ENCODE measurements at places on chromosomes 6 and 20. TPM values are rescaled to one million over a fixed set of nuclear protein-coding genes. Genes with fewer than 3 reads are reported as not detected.

DNA sequence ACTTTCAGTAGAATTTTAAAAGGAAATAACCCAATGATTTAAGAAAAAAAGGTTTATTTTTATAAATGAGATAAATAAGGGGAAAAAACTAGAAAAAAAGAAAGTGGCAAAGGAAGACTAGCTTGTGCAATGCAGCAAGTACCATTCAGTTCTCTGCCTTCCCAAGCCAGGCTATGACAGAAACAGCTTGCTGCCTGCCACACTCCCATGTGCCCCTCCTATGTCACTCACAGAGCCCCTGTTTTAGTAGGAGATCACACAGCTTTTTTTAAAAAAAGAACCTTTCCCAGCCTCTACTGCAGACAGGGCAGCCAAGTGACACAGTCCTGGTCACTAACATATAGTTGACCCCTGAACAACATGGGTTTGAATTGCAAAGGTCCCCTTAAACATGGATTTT is 13.5 kb downstream of the TBC1D7 start:
- no peak overlapping the region for H3K4me3 ChIP-seq
- peaks cover 50% of the 10 kb centered on the region for H3K36me3 ChIP-seq
- no peak overlapping the region for H3K27ac ChIP-seq
- no peaks in the 10 kb centered on the region for H3K27me3 ChIP-seq
- no peak for DNase-seq

- no peak for DNase-seq
- H3K4me3 ChIP-seq, result peak overlapping the region; percentile 40
- H3K4me1 ChIP-seq, result peaks cover 21% of the 10 kb centered on the region
- peak overlapping the region; percentile 24 for H3K27ac ChIP-seq
Observed at GRCh38 chr6:145733810-145734209, 1.5 kb downstream of the EPM2A start.

Gene MMP24OS
- 28.4 TPM for total RNA-seq

Gene HLA-G
- 0.85 TPM for total RNA-seq

DNA sequence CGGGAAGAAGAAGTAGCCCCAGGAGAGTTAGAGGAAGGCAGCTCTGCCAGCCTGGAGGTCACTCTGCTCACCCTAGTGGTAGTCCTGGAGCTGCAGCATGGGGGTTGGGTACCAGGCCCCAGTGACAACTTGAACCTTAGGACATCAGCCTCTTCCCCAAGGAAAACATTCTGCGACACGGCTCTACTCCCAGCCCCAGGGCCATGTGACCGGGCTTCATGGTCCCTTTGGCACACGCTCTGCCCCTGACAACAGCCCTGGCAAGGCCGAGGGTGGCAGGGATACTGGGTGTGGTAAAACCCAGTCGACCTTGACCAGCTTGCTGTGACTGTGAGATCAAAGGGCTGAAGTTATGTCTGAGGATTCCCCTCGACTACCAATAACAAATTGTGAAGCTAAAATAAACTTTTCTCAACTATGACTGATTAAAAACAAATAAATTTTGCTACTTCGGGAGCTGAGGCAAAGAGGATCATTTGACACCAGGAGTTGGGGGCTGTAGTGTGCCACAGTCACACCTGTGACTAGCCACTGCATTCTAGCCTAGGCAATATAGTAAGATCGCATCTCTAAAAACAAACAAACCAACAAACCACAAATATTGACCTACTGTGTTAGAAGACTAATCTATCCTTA is 24.4 kb upstream of the ARID1B start:
- no peak for DNase-seq
- H3K4me1 ChIP-seq, result no peaks in the 10 kb centered on the region
- no peak overlapping the region for H3K27ac ChIP-seq
- peaks cover 10% of the 10 kb centered on the region for H3K27me3 ChIP-seq
- no peaks in the 10 kb centered on the region for H3K36me3 ChIP-seq
- no peak overlapping the region for H3K4me3 ChIP-seq

Gene C4A
- 3.4 TPM for total RNA-seq

Gene ACTL10
- 3.7 TPM for total RNA-seq

Gene TUBB1
- not detected for total RNA-seq

GRCh38 chr20:11901127-11901526 is 16.6 kb upstream of the BTBD3 start:
- H3K4me1 ChIP-seq, result no peaks in the 10 kb centered on the region
- no peak for DNase-seq
- H3K27me3 ChIP-seq, result no peaks in the 10 kb centered on the region
- H3K36me3 ChIP-seq, result no peaks in the 10 kb centered on the region

Gene DAAM2
- total RNA-seq, result not detected

- H3K27me3 ChIP-seq, result peaks cover 9% of the 10 kb centered on the region
- peak overlapping the region; percentile 93 for H3K4me3 ChIP-seq
- peak; percentile 48 for DNase-seq
- peaks cover 4% of the 10 kb centered on the region for H3K36me3 ChIP-seq
Observed at GRCh38 chr6:31898383-31899011, 999 bp upstream of the EHMT2 start.

GRCh38 chr6:6287415-6287814 is 33.0 kb downstream of the F13A1 start:
- peaks cover 21% of the 10 kb centered on the region for H3K27me3 ChIP-seq
- H3K4me3 ChIP-seq, result no peak overlapping the region

DNA sequence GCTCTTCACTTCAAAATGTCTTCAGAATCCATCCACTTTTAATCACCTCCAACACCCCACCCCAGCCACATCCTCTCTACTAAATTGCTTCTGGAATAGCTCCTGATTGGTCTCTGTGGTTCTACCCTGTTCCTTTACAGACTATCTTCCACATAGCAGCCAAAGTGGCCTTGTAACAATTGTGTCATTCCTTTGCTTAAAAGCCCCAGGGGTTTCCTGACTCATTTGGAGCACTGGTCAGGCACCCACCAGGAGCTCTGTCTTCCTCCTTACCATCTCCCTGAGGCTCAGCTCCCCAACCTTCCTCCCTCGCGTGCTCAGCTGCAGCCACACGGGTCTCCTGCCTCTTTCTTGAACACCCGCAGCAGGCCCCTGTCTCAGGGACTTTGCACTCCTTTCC is 126.8 kb downstream of the HIVEP1 start:
- H3K36me3 ChIP-seq, result peaks cover 44% of the 10 kb centered on the region
- DNase-seq, result no peak
- no peak overlapping the region for H3K4me3 ChIP-seq
- peak overlapping the region; percentile 64 for H3K27ac ChIP-seq

DNA sequence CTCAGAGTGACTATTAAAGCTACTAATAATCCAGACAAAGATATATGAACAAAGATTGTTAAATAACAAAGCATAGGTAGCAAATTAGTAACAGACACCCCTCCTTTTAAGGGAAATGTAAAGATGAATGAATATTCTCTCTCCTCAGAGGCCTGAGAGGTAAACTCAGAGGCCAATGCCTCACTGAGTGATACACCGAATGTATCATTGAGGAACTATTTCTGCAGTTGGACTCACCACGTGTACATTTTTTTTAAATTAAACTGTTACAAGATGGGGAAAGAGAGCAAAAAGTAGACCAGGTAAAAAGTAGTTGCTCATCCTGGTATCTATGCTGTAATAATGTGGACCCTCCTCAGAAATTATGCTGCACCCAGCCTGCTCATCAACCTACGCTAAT is 72.3 kb upstream of the IPCEF1 start:
- no peaks in the 10 kb centered on the region for H3K36me3 ChIP-seq
- H3K4me1 ChIP-seq, result no peaks in the 10 kb centered on the region
- no peak overlapping the region for H3K27ac ChIP-seq
- H3K4me3 ChIP-seq, result no peak overlapping the region

GRCh38 chr20:50213531-50214106 is 23.0 kb downstream of the CEBPB start:
- DNase-seq, result no peak
- H3K36me3 ChIP-seq, result no peaks in the 10 kb centered on the region
- H3K4me3 ChIP-seq, result no peak overlapping the region
- peaks cover 35% of the 10 kb centered on the region for H3K27me3 ChIP-seq

Gene PNLDC1
- 0.75 TPM for total RNA-seq

Gene BTN1A1
- total RNA-seq, result not detected

DNA sequence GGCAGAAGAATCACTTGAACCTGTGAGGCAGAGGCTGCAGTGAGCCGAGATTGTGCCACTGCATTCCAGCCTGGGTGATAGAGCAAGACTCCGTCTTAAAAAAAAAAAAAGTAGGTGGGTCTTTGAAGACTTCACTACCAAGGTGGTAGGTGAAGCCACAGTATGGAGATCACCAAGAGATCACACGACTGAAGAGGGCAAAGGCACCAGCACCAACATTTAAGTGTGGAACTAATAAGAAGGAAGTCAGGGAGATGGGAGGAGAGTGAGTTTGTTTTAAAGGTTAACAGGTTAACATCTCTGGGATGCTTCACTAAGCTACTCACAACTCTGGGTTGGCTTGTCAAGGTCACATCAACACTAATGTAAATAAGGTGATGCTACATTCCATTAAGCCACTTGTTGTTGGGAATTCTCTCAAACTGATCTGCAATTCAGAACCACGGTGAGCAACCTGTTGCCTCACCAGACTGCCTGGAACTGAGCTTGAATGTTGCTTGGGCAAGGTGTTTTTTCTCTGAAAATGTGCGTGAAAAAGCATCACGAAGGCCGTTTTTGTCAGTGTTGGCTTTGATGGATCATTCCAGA is 48.7 kb downstream of the KCTD20 start:
- H3K27me3 ChIP-seq, result no peaks in the 10 kb centered on the region
- H3K27ac ChIP-seq, result no peak overlapping the region
- H3K4me1 ChIP-seq, result peaks cover 9% of the 10 kb centered on the region
- DNase-seq, result no peak

Data from activated CD8-positive, alpha-beta memory T cell treated with anti-CD3 and anti-CD28 coated beads, Interleukin-2, amount 10 ng/mL, durations not matched to agents 7 days and 5 days (primary cell).